ENCODE measurements at places on chromosomes 5 and 9. TPM values are rescaled to one million over a fixed set of nuclear protein-coding genes. Genes with fewer than 3 reads are reported as not detected.

GRCh38 chr5:80916676-80917075, 43.5 kb upstream of the RASGRF2 start:
- no peak for ATAC-seq

The ACOT12 gene
- not detected for total RNA-seq

DNA sequence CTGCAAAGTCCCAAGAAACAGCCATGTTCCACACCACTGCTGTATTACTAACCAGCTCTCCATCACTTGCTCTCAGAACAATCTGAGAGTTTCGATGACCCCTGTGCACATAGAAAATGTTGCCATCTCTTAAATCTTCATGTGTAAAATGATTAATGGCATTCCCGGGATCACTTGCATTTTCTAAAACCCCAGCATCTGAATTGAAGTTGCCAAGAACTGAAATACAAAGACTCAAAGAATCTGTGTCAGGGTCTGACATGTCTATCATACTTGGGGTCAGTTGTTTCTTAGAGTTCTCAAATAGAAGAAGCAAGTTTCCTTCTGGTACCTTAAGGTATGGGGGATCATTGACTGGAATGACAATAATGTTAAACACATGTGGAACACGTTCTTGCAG, 115.1 kb downstream of the ESM1 start:
- no peak for ATAC-seq

The SLC6A19 gene
- not detected for total RNA-seq

- no peak for ATAC-seq
Measured at GRCh38 chr5:156109317-156110023, 217.5 kb upstream of the SGCD start.

- ATAC-seq, result no peak
Measured at GRCh38 chr5:96972599-96973334, 36.9 kb downstream of the LNPEP start.

GRCh38 chr5:174446446-174446845, 277.9 kb upstream of the MSX2 start:
- ATAC-seq, result no peak

The NAIP gene
- 25.7 TPM for total RNA-seq

DNA sequence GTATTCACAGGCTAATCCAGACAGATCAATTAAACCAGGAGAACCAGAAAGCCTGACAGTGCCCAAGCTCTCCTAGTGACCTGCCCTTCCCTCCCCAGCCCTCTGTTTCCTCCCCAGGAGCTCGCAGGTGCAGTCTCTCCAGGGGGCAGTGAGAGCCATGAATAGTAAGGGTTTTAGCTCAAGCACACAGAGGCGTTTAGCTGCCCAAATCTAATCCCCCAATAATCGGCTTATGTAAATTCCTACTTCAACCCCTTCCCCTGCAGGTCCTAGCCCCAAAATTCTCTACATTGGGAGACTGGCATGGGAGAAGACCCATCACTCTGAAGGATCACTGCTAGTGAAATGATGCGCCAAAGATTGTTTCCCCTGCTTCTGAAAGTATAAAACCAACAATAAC, 10.5 kb upstream of the TAL2 start:
- ATAC-seq, result no peak
